ENCODE measurements at places on chromosomes 6 and 20.

DNA sequence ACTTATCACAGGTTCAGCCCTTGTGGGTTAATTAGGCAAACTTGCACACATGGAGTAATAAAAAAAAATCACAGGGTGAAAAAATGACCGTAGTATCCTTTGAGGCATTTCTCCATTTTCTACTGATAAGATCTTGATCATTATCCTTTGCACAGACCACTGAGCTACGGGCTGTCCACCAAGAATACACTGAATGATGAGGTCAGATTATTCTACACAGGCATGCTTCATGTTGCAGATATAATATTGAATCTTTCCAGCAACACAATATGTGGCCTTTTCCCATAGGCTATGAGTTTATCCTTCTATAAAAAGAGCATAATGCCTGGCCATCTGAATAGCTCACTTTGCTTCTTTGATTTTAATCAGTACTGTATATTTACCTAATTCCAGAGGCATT is 168.9 kb downstream of the FRK start:
- DNase-seq = no peak

GRCh38 chr6:143126574-143126941 is 65.9 kb downstream of the AIG1 start:
- DNase-seq = no peak

- no peak for DNase-seq
Measured at GRCh38 chr6:169689287-169689686, 12.5 kb downstream of the WDR27 start.

DNA sequence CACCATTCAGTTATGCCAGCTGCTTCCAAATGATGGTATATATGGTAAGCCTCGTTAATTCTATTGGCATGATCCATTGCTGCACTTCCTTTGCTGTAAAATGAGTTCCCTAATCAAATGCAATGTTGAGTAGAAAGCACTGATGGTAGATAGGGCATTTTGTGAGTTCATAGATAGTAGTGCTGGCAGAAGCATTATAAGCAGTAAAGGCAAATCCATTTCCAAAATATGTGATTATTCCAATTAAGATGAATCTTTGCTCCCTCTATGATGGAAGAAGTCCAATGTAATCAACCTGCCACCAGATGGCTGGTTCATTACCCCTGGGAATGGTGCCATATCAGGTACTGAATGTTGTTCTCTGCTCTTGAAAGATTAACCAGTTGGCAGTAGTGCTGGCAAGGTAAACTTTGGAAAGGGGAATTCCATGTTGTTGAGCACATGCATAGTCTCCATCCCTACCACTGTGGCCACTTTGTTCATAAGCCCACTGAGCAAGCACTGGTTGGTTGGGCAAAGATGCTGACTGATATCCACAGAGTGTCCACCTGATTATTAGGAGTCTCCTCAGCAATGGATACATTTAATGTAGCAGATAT is 5.6 kb upstream of the TBPL1 start:
- DNase-seq = no peak

- DNase-seq = no peak
Measured at GRCh38 chr6:42947950-42948349, 12.6 kb upstream of the GNMT start.

DNA sequence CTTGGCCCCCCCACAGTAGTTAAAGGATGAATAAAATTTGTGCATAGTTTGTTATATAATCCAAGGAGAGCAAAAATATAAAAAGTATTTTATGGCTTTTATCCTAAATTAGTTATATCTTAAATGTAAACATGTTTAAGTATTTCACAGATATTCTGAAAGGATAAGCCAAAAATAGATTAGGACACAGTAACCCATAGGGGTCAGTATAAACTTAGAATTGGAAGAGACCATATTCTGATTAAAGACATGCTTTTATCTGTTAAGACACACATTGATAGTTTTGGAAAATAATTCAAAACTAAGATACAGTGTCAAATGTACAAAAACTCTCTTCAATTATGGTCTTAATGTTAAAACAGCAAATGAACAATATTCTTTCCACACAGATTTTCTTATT is 4.5 kb upstream of the SERINC1 start:
- DNase-seq = peak; percentile 35

GRCh38 chr20:59324521-59325141 is 24.2 kb downstream of the EDN3 start:
- DNase-seq = no peak

DNA sequence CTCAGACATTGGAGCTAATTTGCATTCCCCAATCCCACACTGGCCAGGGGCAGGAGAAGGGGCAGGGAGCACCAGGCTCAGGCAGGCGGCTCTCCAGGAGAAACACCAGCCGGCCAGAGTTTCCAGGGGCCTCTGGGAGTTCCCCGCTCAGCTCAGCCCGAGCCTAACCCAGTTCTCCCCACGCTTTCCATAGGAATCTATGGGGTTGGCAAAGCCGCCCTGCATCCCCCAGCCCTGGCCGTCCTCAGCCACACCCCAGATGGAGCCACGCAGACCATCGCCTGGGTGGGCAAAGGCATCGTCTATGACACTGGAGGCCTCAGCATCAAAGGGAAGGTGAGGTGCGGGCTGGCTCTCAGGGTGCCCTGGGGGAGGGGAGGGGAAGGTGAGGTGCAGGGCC is 8.2 kb downstream of the NPEPL1 start:
- no peak for DNase-seq

DNA sequence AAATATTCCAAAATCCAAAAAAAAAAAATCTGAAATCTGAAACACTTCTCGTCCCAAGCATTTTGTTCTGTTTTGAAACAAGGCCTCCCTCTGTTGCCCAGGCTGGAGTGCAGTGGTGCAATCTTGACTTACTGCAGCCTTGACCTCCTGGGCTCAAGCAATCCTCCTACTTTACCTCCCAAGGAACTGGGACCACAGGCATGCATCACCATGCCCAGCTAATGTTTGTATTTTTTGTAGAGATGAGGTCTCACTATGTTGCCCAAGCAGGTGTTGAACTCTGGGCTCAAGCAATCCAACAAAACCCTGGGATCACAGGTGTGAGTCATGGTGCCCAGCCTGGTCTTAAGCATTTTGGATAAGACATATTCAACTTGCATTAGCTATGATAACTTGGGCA is 13.6 kb downstream of the SESN1 start:
- no peak for DNase-seq

GRCh38 chr6:70479236-70479635 is 65.9 kb downstream of the FAM135A start:
- no peak for DNase-seq

DNA sequence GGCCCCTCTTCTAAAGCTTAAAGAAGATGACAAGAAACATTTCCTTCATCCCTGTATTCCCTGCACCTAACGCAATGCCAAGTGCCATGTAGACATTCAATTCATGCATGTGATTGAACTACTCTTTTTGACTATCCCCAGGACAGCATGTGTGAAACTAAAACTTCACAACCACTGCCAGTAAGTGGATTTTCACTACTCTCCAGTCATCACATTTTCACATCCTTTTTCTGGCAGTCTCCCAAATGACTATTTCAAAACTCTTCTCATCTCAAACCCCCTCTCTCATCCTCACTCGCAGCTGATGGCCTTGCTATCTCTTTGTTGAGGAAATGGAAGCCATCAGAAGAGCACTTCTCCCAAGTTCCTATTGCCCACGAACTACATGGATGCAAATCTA is 122.6 kb downstream of the OPRM1 start:
- DNase-seq = no peak

- no peak for DNase-seq
Measured at GRCh38 chr6:67496191-67496590, 1138.9 kb upstream of the ADGRB3 start.

GRCh38 chr6:107822176-107823046 is 1.7 kb downstream of the SCML4 start:
- DNase-seq = no peak
